Immature natural killer cell (primary cell): ENCODE measurements at places on chromosomes 16 and 17. TPM values are rescaled to one million over a fixed set of nuclear protein-coding genes. Genes with fewer than 3 reads are reported as not detected.

- H3K36me3 ChIP-seq, result no peaks in the 10 kb centered on the region
- H3K4me3 ChIP-seq, result no peak overlapping the region
- no peak for DNase-seq
These were observed 155.7 kb downstream of the CCDC182 start for GRCh38 chr17:57589151-57590034.

- DNase-seq, result no peak
- no peak overlapping the region for H3K27ac ChIP-seq
- no peak overlapping the region for H3K4me3 ChIP-seq
- no peaks in the 10 kb centered on the region for H3K36me3 ChIP-seq
- peaks cover 6% of the 10 kb centered on the region for H3K27me3 ChIP-seq
These were observed 417.6 kb upstream of the DYNLRB2 start for GRCh38 chr16:80123189-80123588.

DNA sequence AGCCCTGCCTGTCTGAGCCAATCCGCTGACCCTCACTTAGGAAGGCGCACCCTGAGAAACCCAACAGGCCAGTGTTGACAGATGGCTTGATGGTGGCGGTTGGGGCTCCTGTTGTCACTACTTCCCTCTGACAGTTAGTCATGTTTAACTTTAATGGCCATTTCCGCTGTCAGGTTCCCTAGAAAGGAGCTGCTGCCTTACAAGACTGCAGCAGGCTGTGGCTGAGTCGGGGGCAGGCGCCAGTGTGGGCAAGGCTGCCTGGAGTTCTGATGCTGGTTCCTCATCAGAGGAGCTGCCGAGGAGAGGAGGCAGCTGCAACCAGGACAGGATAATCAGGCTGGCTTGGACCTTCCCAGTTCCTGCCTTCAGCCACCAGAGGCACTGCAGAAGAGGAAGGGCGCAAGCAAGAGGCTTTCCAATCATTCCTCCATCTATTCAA is 223.2 kb upstream of the DYNLRB2 start:
- H3K27ac ChIP-seq, result no peak overlapping the region
- peaks cover 2% of the 10 kb centered on the region for H3K27me3 ChIP-seq
- no peak for DNase-seq
- H3K36me3 ChIP-seq, result no peaks in the 10 kb centered on the region
- H3K4me3 ChIP-seq, result no peak overlapping the region

GRCh38 chr17:18318117-18318516 is 3.0 kb downstream of the SMCR8 start:
- H3K27me3 ChIP-seq, result no peaks in the 10 kb centered on the region
- H3K27ac ChIP-seq, result peak overlapping the region; percentile 56
- no peak for DNase-seq
- H3K4me3 ChIP-seq, result peak overlapping the region; percentile 33

DNA sequence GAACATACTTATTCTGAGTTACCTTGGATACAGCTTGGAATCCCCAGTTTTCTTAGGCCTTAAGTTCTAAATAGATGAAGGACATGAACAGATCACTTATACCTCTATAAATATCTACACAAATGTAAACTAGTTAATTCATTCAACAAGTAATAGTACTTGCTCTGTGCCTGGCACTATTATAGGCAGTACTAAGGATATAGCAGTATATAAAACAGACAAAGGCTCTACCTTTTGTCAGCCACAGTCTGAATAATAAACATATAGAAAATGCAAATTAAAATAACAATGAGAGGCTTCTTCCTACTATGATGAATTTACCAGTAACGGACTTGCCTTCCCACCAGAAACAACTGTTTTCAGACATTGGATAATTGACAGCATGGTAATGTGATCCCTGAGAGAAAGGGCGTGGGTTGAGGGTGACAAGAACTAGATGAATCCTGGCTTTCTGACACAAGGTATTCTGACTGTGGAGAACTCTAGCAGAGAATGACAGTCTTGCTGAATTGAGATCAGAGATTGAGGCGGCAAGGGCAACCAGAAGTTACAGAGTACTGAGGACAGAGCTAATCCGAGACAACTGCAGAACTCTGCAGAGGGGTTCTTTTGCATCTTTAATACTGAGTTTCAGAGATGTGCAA is 170.5 kb downstream of the TANC2 start:
- H3K27ac ChIP-seq, result no peak overlapping the region
- no peak overlapping the region for H3K4me3 ChIP-seq
- no peaks in the 10 kb centered on the region for H3K36me3 ChIP-seq

Gene AXIN2
- 0.94 TPM for polyA plus RNA-seq

GRCh38 chr16:20409398-20410120 is at the start of gene ACSM5:
Gene ACSM5, plus strand, starts transcription at chr16:20409534. Its CDS starts 1,951 bp downstream, at chr16:20411485.
- no peak within 1 kb of the TSS for H3K4me3 ChIP-seq
- H3K27ac ChIP-seq, result no peak within 1 kb of the TSS
- no peak for DNase-seq

DNA sequence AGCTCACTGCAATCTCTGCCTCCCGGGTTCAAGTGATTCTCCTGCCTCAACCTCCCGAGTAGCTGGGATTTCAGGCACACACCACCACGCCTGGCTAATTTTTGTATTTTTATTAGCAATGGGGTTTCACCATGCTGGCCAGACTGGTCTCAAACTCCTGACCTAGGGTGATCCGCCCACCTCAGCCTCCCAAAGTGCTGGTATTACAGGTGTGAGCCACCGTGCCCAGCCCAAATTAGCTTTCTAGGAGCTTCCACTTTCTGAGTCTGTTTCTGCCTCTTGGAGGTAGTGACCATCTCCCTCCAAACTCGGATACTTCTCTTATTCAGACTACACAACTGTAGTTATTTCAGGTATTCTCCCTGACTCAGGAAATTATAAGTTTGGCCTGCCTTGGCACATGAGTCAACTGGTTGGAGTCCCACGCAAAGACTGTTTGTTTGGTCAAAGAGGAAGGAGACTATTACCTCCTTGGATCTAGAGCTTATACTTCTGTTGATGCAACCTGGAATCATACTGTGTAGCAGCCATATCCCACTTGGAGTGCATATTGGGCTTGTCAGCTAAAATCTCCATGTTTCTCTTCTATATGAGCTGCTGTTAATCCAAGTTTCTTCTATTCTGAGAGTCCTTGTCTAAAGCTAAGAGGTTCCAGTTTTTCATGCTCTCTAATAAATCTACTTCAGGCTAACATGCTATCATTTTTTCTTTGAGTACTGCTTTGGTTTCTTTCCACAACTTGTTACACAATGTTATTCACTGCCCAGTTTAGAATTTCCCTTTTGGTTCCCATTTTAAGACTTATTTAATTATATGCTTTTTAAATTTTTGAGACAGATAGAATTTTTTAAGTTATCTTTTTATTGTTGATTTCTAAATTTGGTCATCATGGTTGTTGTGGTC is 7.5 kb downstream of the IL4R start:
- H3K36me3 ChIP-seq, result no peaks in the 10 kb centered on the region
- no peaks in the 10 kb centered on the region for H3K27me3 ChIP-seq
- DNase-seq, result no peak
- peaks cover 51% of the 10 kb centered on the region for H3K4me1 ChIP-seq
- H3K4me3 ChIP-seq, result no peak overlapping the region

Gene PRRT2
- not detected for polyA plus RNA-seq

DNA sequence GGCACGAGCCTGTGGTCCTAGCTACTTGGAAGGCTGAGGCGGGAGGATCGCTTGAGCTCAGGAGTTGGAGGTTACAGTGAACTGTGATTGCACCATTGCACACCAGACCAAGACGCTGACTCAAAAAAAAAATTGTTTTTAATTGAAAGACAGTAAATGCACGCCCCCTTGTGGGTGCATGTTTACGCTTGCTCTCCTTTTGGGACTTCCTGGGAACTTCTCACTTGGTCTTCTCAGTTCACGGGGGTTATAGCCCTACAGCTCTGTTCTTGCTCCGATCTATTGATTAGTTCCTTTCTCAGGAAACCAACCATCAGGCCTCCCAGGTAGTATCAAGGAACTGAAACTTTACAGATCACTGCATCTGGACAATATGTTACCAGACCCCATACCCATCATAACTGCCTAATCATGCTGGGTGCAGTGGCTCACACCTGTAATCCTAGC is 14.2 kb upstream of the RIPOR1 start:
- H3K27ac ChIP-seq, result peak overlapping the region; percentile 81
- H3K36me3 ChIP-seq, result no peaks in the 10 kb centered on the region
- peak overlapping the region; percentile 60 for H3K4me3 ChIP-seq
- H3K27me3 ChIP-seq, result no peaks in the 10 kb centered on the region
- DNase-seq, result peak; percentile 79

DNA sequence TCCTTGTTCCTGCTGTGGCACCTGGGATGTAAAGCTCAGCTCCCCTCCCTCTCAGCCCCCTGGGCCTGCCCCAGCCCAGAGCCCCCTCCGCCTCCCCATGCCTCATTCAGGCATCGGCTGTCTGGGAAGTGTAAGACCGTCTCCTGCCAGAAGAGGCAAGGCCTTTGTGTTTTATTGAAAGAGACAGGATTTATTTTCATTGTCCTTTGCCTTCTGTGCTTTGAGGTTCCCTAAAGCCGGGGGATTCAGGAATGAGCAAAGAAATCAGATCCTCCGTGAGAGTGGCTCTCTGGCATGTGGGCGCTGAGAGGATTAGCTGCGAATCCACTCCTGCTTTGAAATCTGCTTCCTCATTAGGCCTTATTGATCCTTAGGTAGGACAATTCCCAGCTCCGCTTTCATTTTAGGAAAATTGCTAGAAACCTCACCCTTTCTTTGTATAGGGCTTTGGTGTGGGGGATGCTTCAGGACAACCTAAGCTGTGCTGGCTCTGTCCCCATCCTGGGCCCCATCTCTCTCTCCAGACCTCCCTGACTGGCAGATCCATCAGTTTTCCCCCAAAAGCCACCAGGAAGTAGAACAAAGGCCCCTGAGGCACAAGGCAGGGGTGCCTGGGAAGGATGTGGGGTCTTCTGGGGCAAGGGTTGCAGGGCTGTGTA is 211.5 kb upstream of the TNRC6C start:
- no peak overlapping the region for H3K4me3 ChIP-seq
- no peak for DNase-seq
- H3K27me3 ChIP-seq, result no peaks in the 10 kb centered on the region
- H3K27ac ChIP-seq, result no peak overlapping the region
- H3K36me3 ChIP-seq, result no peaks in the 10 kb centered on the region

- peak overlapping the region; percentile 16 for H3K27ac ChIP-seq
- H3K4me1 ChIP-seq, result peaks cover 74% of the 10 kb centered on the region
- peaks cover 15% of the 10 kb centered on the region for H3K36me3 ChIP-seq
- H3K27me3 ChIP-seq, result peaks cover 2% of the 10 kb centered on the region
These were observed 31.4 kb downstream of the CRAMP1 start for GRCh38 chr16:1643521-1643920.

- peaks cover 5% of the 10 kb centered on the region for H3K27me3 ChIP-seq
- H3K27ac ChIP-seq, result no peak overlapping the region
- no peak for DNase-seq
- H3K36me3 ChIP-seq, result no peaks in the 10 kb centered on the region
- H3K4me1 ChIP-seq, result no peaks in the 10 kb centered on the region
These were observed 142.4 kb downstream of the CYLD start for GRCh38 chr16:50884066-50884860.

GRCh38 chr17:40338941-40339649 is 25.4 kb downstream of the GJD3 start:
- H3K36me3 ChIP-seq, result no peaks in the 10 kb centered on the region
- peak overlapping the region; percentile 12 for H3K4me3 ChIP-seq
- H3K4me1 ChIP-seq, result peaks cover 57% of the 10 kb centered on the region
- peaks cover 8% of the 10 kb centered on the region for H3K27me3 ChIP-seq
- H3K27ac ChIP-seq, result peak overlapping the region; percentile 94

DNA sequence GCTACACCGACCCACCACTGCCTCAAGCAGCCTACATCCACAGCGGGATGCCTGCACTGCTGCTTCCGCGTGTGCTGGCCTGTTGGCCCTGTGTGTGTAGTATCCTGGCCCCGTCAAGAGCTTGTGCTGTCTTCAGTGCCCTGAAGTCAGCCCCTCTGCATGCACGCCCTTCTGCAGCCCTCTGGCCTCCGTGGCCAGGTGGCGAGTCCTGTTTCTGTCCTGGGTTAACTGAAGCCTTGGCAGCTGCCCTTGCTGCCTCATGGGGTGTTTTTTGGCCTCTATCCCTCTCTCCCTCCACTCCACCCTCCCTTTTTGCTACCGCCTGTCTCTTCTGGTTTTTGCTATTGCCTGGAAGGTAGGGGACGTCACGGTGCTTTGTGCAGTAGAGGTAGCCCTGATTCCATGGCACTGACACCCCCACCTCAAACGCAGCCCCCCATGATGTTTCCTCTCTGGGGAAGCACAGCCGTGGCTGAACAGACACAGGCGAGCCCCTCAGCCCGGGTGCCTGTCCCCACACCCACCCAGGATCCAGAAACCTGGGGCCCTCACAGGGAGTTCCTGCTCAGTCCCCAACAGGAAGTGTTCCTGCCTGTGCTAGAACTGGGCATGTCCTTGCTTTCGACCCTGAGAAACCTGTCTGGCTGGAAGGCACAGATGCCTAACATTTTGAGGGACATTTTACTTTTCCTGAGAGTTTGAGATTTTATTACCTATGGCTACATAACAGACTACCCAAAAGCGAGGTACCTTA is 18.8 kb upstream of the AMZ2 start:
- peaks cover 4% of the 10 kb centered on the region for H3K27me3 ChIP-seq
- H3K4me3 ChIP-seq, result no peak overlapping the region
- H3K4me1 ChIP-seq, result peaks cover 91% of the 10 kb centered on the region
- peaks cover 4% of the 10 kb centered on the region for H3K36me3 ChIP-seq
- no peak for DNase-seq

DNA sequence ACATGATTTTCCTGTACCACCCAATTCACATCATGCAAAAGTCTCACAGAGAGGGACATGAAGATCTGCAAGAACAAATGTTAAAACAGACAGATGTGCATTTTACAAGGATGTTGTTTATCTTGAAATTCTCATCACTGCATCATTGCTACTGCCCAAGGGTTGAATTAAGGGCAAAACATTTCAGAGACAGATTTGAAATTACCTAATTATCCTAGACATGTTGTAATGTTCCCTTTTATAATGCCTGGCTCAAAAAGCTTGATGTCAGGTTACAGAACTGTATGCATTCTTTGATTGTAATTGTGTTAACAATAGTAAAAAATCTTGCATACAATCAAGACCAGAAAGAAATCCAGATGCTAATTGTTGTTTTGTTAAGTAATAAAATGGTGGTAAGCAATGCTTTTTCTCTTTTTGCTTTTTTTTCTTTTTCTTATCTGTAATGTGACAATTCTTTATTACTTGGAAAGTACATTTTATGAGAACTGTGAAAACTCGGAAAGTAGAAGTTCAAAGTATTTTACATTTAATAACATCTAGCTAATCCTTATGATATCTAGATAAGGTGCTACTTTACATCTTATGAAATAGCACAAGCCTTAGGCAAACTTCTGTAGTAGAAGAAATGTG is 3.6 kb upstream of the DUSP14 start:
- H3K4me1 ChIP-seq, result peaks cover 21% of the 10 kb centered on the region
- no peak overlapping the region for H3K27ac ChIP-seq
- DNase-seq, result no peak
- H3K36me3 ChIP-seq, result no peaks in the 10 kb centered on the region
- peaks cover 6% of the 10 kb centered on the region for H3K27me3 ChIP-seq

DNA sequence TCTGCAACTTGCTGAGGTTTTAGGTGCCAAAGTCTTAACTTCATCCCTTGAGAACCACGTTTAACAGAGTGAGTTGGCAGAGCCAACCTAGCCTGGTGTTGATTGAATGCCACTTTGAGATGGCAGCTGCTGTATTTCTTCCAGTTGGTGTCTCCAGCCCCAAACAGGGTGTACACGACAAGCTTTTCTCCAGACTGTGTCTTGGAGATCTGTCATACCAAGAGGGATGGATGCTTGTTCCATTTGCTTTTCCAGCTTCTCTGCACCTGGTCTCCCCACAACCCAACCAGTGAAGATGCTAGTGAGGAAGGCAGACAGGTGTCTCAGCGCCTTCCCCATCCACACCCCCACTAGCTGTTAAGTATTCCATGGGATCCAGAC is 141.1 kb upstream of the HS3ST2 start:
- no peak overlapping the region for H3K4me3 ChIP-seq
- no peaks in the 10 kb centered on the region for H3K27me3 ChIP-seq
- no peak overlapping the region for H3K27ac ChIP-seq
- no peaks in the 10 kb centered on the region for H3K4me1 ChIP-seq
- no peaks in the 10 kb centered on the region for H3K36me3 ChIP-seq
- no peak for DNase-seq
